NCI-H2107 (cell line): ENCODE measurements at places on chromosomes 7 and 10.

GRCh38 chr7:121562259-121562658 is 166.2 kb upstream of the FAM3C start:
- no peak for DNase-seq

DNA sequence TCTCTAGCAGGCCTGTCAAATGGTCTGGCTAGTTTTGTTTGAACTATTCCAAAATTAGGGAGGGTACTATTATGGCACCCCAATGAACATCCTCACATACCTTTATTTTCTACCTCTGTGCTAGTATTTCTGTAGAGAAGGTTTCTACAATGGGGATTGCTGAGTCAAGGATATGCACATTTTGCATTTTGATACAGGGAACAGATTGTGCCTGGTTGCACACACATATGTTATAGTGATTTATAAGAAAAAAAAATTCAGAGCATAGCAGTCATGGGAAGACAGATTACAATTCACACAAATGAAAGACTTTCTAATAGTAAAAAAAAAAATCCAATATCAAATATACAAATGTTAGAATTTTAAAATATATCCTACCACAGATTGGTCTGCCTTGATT is 14.1 kb upstream of the NRBF2 start:
- no peak for DNase-seq

GRCh38 chr7:82131215-82131614 is 312.4 kb downstream of the CACNA2D1 start:
- no peak for DNase-seq

DNA sequence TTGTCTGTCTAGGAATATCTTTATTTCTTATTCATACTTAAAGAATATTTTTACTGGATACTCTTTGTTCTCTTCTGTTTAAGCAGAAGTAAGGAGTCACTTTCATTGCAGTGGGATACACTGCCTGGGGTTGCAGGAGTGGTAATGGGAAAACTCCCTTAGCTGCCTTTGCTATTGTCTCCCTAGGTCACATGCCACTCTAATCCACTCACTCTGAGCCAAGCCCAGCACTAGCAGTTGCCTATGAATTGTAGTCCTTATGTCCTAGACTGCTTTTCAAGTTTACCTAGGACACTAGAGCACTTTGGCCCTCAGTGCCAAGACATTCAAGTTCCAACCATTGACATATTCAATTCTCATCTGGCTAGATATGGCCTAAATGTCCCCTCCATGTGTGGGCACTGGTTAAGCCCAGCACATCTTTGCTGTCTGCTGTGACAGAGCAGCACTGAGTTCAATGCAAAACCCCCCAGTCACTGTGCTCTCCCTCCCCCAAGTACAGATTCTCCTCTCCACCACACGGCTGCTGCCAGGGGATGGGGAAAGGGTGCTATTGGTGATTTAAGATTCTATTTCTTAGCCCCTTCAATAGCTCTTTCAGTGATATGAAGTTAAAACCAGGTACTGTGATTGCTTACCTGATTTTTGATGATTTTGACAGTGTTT is 991.7 kb upstream of the KCND2 start:
- DNase-seq, result no peak
